ENCODE measurements at places on chromosomes 2 and 18.

- DNase-seq, result no peak
Measured at GRCh38 chr18:31731628-31732027, 29.1 kb downstream of the SLC25A52 start.

DNA sequence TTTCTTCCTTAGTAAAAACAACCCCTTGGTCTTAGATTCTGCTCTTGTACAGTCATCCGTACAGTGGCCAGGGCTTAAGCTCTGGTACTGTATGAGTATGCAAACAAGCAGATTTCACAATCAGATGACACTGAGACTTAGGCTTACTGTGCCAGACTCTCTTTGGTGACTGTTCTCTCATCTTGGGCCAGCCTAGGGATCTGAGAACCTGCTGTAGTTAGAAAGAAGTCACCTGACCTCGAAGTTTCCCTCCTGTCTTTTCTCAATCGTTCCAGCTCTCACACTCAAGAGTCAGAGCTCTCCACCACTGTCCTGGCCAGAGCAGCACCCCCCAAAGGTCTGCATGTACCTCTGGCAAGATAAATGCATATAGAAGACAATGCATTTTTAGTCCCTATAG, 63.2 kb downstream of the ZEB2 start:
- DNase-seq, result no peak

DNA sequence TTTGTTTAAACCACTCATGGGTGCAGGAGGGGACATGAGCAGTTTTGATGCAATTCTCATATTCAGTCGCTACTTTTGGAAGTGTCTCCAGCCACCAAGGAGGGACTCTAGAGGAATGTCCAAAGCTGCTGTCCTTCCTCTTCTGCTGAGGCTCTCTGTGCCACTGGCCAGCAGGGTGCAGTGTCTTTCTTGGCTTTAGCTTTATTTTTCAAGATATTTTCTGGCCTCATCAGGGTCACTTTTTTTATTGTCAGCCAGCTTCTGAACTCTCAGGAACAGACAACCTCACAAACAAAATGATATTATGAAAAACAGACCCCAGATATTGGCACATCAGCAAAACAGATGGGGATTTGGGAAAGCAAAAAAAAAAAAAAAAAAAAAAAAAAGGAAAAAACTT, 289.3 kb upstream of the ZSWIM2 start:
- no peak for DNase-seq

GRCh38 chr2:129726216-129726615, 253.2 kb upstream of the RAB6C start:
- no peak for DNase-seq

- no peak for DNase-seq
Measured at GRCh38 chr2:181104512-181105115, 124.2 kb downstream of the UBE2E3 start.

DNA sequence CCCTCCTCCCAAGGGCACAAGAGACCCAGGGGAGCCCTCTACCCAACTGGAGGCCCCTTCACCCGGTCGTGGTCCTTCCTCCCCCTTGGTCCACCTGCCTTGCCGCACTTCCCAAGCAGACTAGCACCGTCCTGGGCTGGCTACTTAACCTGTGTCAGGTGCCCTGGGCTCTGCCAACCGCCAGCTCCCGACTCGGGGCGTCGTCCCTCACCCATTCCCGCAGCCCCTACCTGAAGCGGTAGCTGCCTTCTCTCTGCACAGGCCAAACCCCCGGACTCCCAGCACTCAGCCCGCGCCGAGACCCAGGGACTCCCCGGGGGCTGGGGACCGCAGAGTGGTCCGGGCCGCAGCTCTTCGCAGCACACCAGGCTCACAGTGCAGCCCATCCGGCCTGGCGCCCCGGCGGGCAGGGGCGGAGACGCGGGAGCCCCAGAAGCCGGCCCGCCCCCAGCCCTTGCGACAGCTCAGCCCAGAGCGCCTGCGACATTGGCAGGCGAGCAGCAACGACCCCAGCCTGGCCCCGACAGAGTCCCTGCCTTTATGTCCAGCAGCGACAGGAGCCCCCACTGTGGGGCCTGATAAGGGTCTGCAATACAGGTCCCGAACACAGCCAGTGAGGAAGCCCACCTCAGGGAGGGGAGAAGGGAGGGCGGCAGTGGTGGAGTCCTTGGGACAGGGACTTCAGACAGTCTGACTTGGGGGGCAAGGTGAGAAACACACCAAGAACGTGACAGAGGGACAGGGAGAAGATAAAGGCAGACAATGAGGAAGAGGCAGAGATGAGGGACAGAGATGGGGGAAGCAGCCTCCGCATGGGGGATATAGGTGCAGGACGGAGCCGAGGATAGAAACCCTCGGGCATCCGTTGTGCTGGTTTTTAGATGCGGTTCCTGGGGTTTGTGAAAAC, 31.0 kb upstream of the TNS1 start:
- no peak for DNase-seq

DNA sequence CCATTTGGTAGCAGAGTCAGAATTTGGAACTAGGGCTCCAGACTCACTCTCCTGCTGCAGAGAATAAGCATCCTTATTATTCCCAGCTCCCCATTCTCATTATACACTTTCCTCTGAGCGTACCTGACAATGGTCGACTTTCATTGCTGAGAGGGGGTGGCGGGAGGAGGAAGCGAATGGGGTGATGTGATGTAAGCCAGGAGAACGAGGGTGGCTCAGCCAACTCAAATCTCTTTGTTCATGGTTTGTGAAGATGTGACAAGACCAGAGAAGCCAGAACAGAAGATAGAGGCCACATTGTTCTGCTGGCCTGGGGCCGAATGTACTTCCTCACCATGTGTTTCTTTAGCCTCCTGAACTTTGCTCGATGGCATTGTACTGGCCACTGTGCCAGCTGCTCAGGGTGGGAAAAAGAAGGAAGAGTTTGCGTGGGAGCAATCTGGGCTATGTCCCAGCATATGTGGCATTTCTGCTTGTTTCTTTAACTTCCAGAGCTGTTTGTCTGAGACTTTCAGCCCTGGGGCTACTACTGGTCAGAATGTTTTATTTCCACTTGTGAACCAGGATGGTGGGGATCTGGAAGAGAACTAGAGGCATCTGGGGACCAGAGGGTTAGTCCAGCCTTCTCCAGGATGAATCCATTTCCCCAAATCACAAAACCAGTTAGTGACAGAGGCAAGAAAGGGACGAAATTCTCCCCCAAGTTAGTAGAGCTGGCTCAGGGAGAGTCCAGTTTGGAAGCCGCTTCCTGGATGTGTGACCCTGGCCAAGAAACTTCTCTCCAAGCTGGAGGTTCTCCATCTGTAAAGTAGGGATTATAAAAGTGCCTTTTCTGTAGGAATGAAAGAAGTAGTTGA, 62.6 kb downstream of the MOGAT1 start:
- DNase-seq, result no peak

- DNase-seq, result no peak
Measured at GRCh38 chr2:74373221-74373676, 6.9 kb downstream of the DCTN1 start.

DNA sequence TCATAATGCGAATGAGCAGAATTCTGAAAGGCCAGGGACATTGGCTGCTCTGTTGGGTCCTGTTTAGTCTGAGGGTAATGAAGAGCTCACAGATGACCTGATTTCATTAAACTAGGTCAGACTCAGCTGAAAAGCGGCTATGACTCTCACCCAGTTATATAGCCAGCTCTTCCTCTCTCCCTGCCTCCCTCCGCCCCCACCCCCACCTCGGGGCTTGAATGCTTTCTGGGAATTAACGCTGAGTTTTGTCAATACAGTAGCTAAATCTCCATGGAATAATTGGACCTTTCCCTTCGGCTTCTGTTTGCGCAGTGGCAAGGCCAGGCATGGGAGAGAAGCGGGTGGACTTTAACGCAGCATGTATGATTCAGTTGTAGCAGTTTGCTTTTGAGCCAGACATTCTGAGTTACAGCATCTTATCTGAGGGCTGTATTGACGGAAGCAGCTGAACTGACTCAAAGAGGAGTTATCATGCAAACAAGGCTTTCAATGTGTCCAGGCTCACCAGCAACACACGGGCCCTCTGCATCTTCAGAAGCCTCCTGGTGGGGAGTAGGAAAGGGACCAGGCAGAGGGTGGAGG, 110.6 kb downstream of the MYCN start:
- DNase-seq, result peak; percentile 40

DNA sequence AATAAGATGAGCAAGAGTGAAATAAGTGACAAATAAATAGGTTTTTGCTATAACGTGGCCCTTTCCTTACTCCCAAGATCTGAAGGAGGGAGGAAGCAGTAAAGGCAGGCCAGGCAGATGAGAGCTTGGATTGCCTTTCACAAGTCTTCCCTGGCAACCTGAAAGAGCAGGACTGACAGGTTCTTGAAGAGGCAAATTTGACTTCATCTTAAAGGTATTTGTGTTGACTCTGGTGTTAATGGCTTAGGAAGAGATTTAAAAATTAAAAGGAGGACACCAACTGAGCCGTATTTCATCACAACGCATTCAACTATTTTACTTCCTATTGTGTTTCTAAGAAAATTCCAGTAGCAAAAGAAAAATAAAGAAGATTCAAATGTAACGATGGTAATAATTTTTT, 3.2 kb downstream of the STRN start:
- DNase-seq, result no peak

DNA sequence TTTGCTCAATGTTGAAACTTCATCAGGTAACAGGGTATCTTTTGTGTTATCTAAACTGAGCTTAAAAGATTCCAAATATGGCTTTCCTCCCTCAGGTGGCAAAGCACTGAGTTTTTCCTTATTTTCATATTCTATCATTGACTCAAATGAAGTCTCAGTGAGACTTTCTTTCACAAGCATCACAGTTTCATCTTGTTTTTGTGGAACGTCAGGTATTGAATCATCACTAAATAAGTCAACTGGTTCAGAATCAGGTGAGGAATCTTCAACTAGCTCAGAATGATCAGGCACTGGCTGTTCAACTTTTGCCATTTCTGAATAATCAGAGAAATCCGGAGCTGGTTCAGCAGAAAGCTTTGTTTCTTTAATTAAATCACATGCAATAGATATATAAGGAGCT, 24.6 kb downstream of the RTN4 start:
- DNase-seq, result no peak

- DNase-seq, result no peak
Measured at GRCh38 chr2:101432411-101433181, 42.3 kb downstream of the RFX8 start.

DNA sequence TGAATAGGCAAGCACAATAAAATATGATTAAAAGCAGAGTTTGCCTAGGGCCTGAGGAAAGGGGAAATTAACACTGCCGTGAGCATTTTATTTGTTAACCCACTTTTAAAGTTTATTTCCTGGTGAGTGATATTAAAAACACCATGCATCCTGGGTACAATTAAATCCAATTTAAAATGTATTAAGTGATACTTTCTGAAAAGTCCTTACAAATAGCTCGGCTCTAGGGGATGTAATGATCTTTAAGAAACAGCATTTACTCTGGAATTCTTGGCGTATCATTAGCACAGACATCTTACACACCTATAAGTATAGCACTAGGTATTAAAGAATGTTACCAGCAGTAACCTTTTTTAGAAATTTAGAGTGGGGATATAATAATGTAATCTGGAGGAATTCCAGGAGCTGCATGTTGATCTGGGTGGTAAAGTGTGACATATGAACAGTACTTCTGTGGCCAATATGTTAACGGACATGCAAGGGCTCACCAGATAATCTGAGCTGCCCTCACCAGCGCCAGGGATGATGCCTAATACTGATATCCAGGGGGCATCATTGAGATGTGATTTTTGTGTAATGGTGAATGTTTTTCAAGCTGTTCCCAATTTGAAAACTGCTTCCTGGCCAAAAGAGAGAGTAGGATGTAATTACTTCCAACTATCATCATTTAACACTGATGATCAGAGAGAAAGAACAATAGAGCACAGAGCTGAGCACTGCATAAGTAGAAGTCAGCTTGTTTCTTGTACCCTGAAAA, 235.9 kb downstream of the DSEL start:
- DNase-seq, result no peak

GRCh38 chr2:210435439-210435838, 41.1 kb downstream of the LANCL1 start:
- DNase-seq, result no peak

DNA sequence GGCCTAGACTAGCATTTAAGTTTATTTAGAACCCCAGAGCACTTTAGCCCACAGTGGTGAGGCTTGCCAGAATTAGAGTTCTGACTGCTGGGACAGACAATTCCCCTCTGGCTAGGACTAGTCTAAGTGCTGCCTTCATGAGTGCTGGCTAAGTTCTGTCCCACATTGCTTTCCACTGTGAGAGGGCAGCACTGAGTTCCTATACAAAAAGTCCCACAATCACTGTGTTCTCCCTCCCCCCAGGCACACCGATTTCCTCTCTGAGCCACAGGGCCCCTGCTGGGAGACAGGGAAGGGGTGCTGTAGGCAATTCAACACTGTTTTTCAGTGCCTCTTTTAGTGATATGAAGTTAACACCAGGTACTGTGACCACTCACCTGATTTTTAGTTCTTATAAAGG, 310.9 kb downstream of the DLGAP1 start:
- DNase-seq, result no peak

- no peak for DNase-seq
Measured at GRCh38 chr2:146869328-146869727, 975.5 kb upstream of the ACVR2A start.

DNA sequence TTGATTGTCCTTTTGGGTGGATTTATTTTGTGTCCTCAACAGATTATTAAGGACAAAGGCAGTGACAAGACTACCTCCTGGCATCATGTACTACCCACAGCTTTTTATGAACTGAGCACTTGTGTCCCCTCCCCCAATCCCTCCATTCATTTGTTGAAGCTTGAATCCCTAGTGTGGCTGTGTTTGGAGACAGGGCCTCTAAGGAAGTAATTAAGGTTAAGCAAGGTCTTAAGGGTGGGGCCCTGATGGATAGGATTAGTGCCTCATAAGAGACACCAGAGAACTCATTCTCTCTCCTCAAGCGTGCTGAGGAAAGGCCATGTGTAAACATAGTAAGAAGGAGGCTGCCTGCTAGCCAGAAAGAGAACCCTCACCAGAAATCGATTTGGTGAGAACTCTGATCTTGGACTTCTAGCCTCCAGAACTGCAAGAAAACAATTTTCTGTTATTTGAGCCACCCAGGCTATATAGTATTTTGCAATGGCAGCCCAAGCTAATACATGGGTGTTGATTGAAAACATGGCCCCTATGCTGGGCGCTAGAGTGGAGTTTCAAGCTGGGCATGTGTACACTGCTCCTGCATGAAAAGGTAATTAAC, 3.4 kb upstream of the MAP4K4 start:
- no peak for DNase-seq

GRCh38 chr2:226707499-226707898, 92.1 kb downstream of the IRS1 start:
- DNase-seq, result no peak

DNA sequence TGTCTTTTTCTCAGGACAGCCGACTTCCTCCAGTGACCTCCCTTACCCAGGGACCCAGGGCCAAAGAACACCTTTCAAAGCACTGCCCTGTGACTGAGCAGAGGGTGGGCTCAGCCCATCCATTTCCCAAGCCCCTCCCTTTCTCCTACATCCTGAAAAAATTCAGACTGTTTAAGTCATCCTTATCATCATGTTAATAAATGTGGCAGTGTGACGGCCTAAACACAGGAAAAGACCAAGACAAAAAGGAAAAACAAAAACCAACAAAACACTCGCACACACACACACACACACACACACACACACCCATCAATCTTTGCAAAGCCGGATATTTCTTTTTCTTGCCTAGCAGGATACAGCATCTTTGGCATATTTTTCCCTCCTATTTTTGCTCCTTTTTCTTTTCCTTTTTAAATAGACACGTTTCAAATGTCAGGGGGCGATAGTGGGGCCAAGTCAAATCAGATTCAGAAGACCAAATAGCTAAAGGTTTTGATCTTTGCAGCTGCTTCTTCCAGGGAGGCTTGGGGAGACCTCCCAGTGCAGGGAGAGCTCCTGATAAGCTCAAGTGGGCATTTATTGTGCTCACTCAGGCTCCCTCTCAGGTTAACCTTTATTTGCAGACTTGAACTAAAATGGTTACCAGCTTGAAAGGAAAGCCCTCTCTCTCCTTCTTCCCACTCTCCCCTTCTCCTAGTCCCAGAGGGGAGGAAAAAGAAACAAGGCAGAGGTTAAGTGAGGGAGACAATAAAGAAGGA, 39.5 kb upstream of the NRP2 start:
- DNase-seq, result no peak
